Activated naive CD8-positive, alpha-beta T cell treated with anti-CD3 and anti-CD28 coated beads, Interleukin-2, amount 50 U/mL, for 24 hours (primary cell): ENCODE measurements at places on chromosomes 4 and X.

DNA sequence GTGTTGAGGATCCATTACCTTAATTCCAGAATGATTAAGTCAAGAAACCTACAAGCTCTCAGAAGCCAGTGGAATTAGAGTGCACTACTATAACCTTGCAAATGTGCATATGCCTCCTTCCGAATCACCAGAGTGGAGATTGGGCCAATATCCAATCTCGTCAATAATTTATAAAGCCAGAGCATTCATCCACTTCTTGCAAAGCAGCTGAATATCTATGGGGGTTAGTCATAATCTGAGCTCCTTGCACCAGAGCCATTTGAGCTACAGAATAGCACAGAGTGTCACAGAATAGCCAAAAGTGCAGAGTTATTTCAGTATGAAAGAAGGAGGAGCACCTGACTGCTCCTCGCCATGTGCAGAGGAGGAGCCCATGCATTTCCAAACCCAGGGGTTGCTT is 69.2 kb upstream of the MTM1 start:
- no peaks in the 10 kb centered on the region for H3K36me3 ChIP-seq
- DNase-seq = no peak
- H3K27me3 ChIP-seq = no peaks in the 10 kb centered on the region
- no peaks in the 10 kb centered on the region for H3K4me1 ChIP-seq

- H3K27ac ChIP-seq = no peak overlapping the region
- no peak for DNase-seq
- H3K27me3 ChIP-seq = peaks cover 2% of the 10 kb centered on the region
- no peaks in the 10 kb centered on the region for H3K36me3 ChIP-seq
- H3K4me3 ChIP-seq = no peak overlapping the region
Observed at GRCh38 chr4:74805601-74806000, 11.3 kb upstream of the BTC start.

- DNase-seq = no peak
- no peaks in the 10 kb centered on the region for H3K27me3 ChIP-seq
- H3K4me1 ChIP-seq = no peaks in the 10 kb centered on the region
Observed at GRCh38 chr4:93764639-93765246, 63.8 kb upstream of the ATOH1 start.

- peak overlapping the region; percentile 95 for H3K27ac ChIP-seq
- H3K4me1 ChIP-seq = peaks cover 36% of the 10 kb centered on the region
- H3K4me3 ChIP-seq = peak overlapping the region; percentile 42
- DNase-seq = peak; percentile 6
- H3K36me3 ChIP-seq = peaks cover 2% of the 10 kb centered on the region
Observed at GRCh38 chrX:74450803-74451449, 29.6 kb downstream of the SLC16A2 start.

DNA sequence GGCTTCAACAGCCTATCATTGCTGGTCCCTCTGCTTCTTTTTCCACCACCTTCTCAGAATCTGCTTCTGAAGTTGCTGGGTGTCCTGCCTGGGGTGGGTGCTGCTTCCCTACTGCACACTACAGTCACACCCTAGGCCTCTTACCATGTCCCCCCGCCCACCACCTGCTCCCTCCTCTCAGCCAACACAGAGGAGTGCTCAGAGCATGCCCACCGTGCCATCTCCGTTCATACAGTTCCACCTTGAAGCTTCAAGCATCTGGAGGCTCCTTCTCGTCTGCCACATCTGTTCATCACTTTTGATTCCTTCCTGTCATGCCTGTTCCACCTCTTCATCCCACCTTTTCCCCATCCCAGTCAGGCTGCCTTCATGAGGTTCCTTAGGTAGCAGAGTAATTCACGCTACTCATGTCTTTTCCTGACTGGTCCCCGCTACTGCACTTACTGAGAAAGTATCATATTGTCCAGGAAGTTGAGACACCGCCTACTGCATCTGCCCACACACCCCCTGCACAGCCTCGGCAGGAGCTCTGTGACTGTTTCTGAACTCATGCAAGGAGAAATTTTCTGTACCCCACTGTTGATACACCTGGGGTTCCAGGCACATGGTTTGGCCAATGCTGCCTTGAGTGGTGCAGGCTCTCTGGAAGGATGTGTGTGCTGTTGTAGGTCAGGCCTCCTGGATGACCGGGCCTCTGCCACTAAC is 39.5 kb downstream of the HADH start:
- H3K4me1 ChIP-seq = peaks cover 57% of the 10 kb centered on the region
- H3K27ac ChIP-seq = peak overlapping the region; percentile 88
- DNase-seq = peak; percentile 35
- H3K27me3 ChIP-seq = no peaks in the 10 kb centered on the region
- peak overlapping the region; percentile 47 for H3K4me3 ChIP-seq
